ENCODE measurements at places on chromosomes 11 and 22. TPM values are rescaled to one million over a fixed set of nuclear protein-coding genes. Genes with fewer than 3 reads are reported as not detected.

DNA sequence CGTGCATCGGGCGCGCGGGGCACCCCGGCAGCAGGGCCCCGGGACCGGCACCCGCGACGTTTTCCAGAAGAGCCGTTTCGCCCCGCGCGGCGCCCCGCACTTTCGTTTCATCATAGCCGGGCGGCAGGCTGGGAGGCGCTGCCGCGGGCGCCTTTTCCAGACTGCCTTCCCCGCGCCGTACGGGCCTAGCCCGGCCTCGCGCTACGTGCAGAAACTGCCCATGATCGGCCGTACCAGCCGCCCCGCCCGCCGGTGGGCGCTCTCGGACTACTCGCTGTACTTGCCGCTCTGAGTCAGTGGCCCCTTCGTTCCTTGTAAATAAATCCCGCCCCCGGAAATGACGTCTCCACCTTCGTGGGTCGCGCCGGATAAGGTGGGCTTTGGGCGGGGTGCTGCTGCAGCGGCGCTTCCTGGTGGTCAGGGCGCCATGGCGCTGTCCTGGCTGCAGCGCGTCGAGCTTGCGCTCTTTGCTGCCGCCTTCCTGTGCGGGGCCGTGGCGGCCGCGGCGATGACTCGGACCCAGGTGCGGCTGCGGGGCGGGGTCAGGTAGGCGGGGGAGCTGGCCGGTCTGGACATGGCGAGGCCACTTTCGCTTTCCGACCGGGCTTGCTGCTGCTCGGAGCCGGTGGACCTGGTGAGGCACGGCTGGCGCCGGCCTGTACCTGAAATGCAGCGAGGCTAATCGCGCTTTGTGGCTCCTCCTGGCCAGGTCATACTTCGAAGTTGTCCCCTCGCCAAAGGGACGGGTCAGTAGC lies at the start of gene TMEM179B:
Gene TMEM179B (plus strand): TSS at position 398 of the 755 bp plus-strand sequence. CDS start 30 bp downstream, at position 428.
- H3K36me3 ChIP-seq: peaks cover 36% of the 10 kb centered on the region
- H3K27ac ChIP-seq: peak within 1 kb of the TSS; percentile 92
- H3K27me3 ChIP-seq: no peaks in the 10 kb centered on the region
- peak; percentile 99 for DNase-seq
- peak within 1 kb of the TSS; percentile 96 for H3K4me3 ChIP-seq

ADM gene
- 0.77 TPM for total RNA-seq

DNA sequence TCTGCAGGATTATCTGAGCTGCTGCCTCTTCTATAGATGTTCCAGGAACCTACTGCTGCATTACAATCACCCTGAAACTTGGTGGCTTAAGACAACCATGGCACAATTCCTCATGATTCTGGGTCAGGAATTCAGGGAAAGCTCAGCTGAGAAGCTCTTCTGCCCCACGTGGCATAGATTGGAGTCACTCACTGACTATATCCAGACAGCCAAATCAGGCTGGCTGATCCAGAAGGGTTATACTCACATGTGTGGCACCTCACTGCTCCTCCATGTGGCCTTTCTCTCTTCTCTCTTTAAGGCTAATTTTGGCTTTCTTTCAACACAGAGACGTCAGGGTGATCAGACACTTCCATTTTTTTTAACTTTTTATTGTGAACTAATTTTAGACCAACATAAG lies 125.5 kb downstream of the BBOX1 start:
- H3K36me3 ChIP-seq: no peaks in the 10 kb centered on the region
- DNase-seq: no peak
- no peak overlapping the region for H3K4me3 ChIP-seq
- H3K4me1 ChIP-seq: no peaks in the 10 kb centered on the region
- H3K27ac ChIP-seq: no peak overlapping the region

GRCh38 chr11:15590132-15590531 lies 475.4 kb downstream of the INSC start:
- no peaks in the 10 kb centered on the region for H3K36me3 ChIP-seq
- DNase-seq: no peak

DNA sequence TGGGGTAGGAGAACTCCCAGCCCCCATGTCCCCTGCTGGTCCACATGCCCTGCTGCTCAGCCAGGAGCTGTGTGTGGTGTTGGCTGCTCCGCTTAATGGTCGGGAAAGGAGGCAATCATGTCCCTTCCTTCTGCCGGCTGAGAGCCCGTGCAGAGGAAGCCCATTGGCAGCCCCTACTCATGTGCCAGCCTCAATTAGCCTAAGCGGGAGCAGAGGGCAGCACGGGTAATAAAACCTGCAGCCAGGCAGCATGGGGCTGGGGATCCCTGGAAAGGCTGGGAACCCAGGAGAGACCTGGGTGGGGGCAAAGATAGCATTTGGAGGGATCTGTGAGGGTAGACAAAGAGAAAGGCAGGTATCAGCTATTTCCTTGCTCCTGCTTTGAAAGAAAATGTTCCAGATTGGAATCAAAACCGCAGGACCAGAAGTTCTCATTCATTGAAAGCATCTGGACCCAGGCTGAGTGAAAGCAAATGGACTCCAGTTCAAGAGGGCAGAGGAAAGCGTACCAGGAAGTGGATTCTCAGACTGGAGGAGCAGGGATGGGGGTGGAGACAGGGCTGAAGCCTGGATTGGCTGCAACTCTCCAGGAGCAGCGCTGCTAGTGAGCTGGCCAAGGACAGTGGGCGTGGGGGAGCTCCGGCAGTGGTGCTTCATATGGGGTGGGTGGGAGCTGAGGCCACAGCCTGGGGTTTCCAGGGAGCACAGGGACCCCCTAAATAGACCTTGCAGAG lies 103.4 kb upstream of the NECTIN1 start:
- no peak for DNase-seq
- H3K4me1 ChIP-seq: no peaks in the 10 kb centered on the region
- no peaks in the 10 kb centered on the region for H3K36me3 ChIP-seq
- H3K27me3 ChIP-seq: peaks cover 85% of the 10 kb centered on the region

GRCh38 chr22:41048791-41049717 lies 43.3 kb upstream of the EP300 start:
- DNase-seq: no peak
- H3K4me3 ChIP-seq: no peak overlapping the region
- no peaks in the 10 kb centered on the region for H3K27me3 ChIP-seq
- H3K27ac ChIP-seq: no peak overlapping the region
- H3K4me1 ChIP-seq: peaks cover 4% of the 10 kb centered on the region

DNA sequence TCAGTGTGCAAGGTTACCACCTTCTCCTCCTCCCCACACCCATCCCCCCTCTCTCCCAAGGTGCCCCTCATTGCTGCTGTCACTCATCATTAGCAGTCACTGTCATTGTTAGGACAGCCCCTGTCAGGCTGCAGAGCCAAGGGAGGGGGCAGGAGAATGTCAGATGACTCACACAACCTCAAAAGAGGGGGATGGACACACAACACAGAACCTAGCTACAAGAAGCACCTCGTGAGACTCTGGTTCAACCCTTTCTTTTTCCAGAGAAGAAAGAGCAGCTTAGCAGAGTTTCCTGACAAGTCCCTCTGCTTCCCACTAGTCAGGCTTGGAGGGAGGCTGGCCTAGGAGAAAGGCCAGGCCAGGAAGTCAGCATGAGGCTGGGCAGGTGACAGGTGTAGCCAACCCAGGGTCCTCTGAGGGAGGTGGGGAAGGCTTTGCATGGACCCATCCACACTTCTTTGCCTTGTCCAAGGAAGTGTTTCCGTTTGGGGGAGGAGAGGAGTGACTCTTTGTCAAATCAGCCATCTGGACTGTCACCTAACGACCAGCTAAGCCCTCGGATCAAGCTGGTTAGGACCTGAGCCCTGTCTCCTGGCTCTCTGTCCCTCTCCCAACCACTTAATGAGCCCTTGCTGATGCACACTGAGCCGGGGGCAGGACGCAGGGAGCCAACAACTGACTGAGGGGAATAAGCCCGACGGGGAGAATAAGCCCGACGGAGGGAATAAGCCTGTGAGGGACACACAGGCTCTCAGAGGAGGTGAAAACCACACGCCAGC lies 18.3 kb downstream of the ADORA2A start:
- no peaks in the 10 kb centered on the region for H3K27me3 ChIP-seq
- DNase-seq: no peak
- H3K4me1 ChIP-seq: peaks cover 62% of the 10 kb centered on the region

IFTAP gene
- 2.4 TPM for total RNA-seq

DNA sequence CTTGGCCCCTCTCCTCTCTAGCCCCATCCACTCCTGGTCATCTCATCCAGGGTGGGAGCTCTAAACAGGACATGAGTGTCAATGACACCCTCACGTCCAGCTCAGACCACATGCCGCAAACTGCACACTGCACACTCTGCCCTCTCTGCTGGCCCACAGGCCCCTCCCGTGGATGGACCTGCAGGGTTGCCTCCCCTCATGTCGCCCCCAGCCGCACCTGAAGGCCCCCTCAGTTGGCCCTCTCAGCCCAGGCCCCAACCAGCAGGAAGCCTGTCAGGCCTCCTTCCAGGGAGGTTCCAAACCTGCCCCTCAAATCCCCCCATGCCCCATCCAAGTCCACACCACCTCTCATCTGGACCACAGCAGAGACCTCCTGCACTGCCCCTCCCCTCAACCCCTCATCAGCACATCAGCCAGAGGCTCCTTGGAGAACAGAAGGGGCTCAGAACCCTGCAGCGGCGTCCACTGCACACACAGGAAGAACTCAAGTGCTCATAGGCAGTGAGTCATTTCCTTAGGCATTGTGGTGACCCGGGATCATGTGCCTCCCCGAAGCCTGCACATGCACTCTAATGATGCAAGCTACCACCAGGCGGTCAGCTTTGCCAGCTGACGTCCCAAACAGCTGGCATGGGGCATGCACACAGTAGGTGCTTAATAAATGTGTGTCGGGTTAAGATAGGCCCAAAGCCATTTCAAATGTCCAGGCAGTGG lies 12.9 kb upstream of the CDKN1C start:
- peaks cover 49% of the 10 kb centered on the region for H3K4me1 ChIP-seq
- H3K4me3 ChIP-seq: peak overlapping the region; percentile 72
- H3K27ac ChIP-seq: peak overlapping the region; percentile 94
- DNase-seq: peak; percentile 42

GLYAT gene
- total RNA-seq: not detected

CHADL gene
- total RNA-seq: 0.85 TPM

- no peak overlapping the region for H3K27ac ChIP-seq
- H3K4me1 ChIP-seq: peaks cover 3% of the 10 kb centered on the region
- no peaks in the 10 kb centered on the region for H3K36me3 ChIP-seq
- H3K4me3 ChIP-seq: peak overlapping the region; percentile 28
- peaks cover 16% of the 10 kb centered on the region for H3K27me3 ChIP-seq
- no peak for DNase-seq
Observed at GRCh38 chr22:45262195-45262930, 21.7 kb upstream of the KIAA0930 start.

MAPK8IP1 gene
- 2.1 TPM for total RNA-seq

GRCh38 chr11:3836903-3837302 lies 3.9 kb downstream of the RHOG start:
- no peaks in the 10 kb centered on the region for H3K27me3 ChIP-seq
- peak overlapping the region; percentile 95 for H3K4me3 ChIP-seq
- peak overlapping the region; percentile 94 for H3K27ac ChIP-seq
- H3K36me3 ChIP-seq: no peaks in the 10 kb centered on the region
- peak; percentile 56 for DNase-seq
- H3K4me1 ChIP-seq: peaks cover 81% of the 10 kb centered on the region

- no peaks in the 10 kb centered on the region for H3K27me3 ChIP-seq
- DNase-seq: no peak
- peaks cover 5% of the 10 kb centered on the region for H3K4me1 ChIP-seq
- no peak overlapping the region for H3K4me3 ChIP-seq
- no peak overlapping the region for H3K27ac ChIP-seq
Observed at GRCh38 chr22:20782596-20783299, 8.8 kb downstream of the SERPIND1 start.

DNA sequence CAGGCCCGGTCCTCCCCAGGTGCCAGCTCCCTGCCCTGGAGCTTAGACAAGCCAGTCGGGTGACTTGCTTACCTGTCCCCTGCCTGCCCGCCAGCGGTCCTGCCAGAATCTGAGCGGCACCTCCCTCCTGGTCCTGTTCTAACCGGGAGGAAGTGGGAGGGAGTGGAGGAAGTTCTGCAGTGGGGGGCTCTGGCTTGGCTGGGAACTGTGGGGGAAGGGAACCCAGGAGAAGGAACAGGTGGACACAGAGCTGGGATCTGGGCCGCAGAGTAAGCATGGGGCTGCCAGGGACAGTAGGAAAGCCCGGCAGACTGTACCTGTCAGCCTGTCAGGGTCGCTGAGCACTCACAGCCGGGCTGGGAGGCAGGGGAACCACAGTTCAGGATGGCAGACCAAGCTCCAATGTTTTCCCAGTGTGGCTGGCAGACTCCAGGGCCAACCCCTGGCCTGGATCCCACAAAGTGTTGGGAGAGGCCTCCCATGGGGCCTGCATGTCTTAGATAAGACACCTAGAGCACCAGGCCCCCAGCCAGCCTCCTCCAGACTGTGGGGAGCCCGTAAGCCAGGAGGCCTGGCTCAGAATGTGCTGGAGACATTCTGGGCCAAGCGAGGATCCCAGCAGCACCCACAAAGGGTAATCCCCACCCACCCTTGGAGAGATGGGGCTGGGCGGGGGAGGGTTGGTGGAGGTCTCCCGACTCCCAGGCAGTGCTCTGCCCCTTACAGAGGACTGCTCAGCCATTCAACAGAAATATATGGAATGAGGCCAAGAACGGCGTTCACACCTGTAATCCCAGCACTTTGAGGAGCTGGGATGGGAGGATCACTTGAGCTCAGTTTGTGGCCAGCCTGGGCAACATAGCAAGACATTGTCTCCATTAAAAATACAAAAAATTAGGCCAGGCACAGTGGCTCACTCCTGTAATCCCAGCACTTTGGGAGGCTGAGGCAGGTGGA lies 2.3 kb downstream of the CYB5R3 start:
- H3K36me3 ChIP-seq: no peaks in the 10 kb centered on the region
- no peak for DNase-seq
- no peak overlapping the region for H3K27ac ChIP-seq

GRCh38 chr11:118175993-118176777 lies at the start of gene SCN2B:
TSS of gene SCN2B (minus strand) at chr11:118176639. CDS start at chr11:118176431, 208 bp downstream.
- no peak within 1 kb of the TSS for H3K4me3 ChIP-seq
- H3K4me1 ChIP-seq: peaks cover 7% of the 10 kb centered on the region
- no peak for DNase-seq
- H3K27me3 ChIP-seq: no peaks in the 10 kb centered on the region

MUC2 gene
- total RNA-seq: not detected

GRCh38 chr11:33893711-33894397 lies 2.0 kb upstream of the LMO2 start:
- peak; percentile 49 for DNase-seq
- H3K4me3 ChIP-seq: peak overlapping the region; percentile 94
- peak overlapping the region; percentile 87 for H3K27ac ChIP-seq
- peaks cover 35% of the 10 kb centered on the region for H3K4me1 ChIP-seq

All from naive thymus-derived CD8-positive, alpha-beta T cell (primary cell).